ENCODE measurements at places on chromosomes 13 and 19.

DNA sequence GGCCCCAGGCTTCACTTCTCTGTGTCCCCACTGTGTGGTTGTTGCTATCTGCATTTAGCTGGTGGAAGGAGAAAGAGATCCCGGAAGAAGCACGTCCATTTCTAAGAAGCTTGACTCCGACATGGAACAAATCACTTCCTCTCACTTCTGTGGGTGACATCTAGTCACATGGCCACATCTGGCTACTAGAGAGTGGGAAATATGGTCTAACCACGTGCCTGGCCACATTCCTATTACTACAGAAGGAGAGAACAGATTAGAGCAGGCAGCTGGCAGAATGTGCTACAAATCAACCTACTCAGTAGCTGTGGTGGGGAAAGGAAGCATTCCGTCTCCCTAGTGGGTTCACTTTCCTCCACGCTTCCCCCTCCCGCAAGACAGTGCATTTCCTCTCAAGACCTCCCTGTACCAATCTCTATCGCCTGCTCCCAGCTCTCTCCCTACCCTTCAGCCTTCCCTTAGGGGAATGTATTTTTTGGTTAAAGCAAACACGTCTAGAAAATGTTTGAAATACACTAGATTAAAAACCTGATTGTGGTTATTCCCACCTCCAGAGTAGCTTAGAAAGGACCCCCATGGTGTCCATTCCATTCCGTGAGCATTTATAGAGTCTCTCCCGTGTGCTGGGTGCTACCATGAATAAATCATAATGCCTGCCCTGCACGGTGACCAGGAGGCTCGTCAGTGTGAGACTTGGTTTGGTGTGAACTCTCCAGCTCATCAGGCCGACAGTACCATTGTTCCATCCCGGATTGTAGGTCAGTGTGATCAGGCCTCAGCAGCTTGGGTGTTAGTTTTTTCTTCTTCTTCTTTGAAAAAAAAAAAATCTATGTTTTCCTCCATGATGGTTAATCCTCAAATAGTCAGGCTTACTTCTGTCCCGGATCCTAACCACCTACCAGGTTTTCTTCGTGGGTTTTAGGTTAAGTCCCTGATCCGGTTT is 8.0 kb upstream of the AMER2 start:
- no peak for DNase-seq

- DNase-seq, result no peak
These were observed 1.5 kb upstream of the DAND5 start for GRCh38 chr19:12967907-12968306.

DNA sequence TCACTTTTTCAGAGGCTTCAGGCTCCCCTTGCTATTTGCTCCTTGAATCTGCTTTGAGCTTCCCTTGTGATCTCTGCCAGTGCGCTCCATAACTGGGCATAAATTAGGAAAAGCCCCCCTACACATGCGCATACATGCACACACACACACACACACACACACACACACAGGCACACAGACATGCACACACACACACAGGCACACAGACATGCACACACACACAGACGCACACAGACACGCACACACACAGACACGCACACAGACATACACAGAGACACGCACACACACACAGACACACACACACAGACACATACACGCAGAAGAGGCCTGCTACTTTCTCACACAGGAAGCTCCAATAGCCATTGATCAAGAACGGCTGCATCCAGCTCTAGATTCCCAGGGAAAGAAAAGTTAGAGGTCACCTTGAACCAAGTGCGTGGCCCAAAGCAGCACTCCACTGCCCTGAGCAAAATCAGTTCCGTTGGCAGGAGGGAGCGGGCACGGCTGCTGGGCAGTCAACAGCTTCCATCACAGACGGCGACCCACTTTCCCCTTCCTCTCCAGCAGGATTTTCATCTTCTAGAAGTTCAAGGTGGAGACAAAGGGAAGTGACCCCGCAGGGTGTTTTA is 145.6 kb downstream of the DPF1 start:
- no peak for DNase-seq

- no peak for DNase-seq
These were observed 13.9 kb upstream of the FBXO27 start for GRCh38 chr19:39046037-39046821.

DNA sequence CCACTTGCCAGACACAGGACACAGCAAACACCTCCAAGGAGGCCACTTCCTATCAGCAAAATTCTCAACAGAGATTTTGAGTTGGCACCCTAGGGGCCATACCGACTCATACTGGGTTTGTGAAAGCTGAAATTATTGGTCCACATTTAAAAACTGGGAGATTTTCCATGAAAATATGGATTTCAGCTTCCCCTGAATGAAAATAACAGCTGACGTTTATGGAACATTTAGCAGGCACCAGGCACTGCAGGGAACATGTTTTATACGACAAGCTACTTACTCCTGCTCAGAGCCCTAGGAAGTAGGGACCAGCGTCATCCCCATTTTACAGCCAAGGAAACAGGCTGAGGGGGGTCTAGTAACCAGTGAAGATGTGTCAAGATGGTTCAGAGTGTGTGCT is 169.3 kb downstream of the IER2 start:
- DNase-seq, result no peak

DNA sequence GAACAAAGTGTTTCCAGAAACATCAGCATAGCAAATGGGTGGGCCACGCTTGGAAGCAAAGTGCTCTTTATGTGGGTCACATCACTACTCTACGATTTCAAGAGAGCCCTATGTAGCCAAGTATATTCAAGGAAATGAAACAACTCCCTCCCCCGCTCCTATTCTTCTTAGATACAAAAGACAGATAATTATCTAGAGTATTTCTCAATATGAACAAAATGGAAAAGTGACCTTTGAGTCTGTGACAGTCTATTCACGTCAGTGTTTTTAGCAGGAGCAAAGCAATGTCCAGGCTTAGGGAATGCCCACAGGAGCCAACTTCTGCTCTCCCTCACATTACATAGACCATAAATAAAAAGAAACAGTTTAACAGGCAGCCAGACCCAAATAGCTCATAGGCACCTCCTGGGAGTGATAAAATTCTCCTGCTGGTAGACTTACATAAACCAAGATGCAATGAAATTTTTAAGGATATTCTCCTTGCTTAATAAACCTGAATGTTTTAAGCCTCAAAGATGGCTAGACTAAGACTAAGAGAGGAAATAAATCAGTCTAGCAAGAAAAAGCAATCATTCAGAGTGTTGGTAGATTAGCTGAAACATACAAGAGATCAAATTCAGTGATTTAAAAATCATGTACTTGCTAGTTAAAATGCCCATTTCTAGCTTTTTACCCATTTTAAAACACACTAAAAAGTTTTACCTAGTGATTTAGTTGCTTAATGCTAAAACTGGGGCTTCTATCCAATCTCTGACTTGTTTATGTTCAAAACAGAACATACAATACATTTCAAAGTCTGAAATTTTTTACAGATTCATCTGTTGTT is 182.8 kb downstream of the RGCC start:
- no peak for DNase-seq

GRCh38 chr13:50388481-50388880 is 373.2 kb downstream of the KCNRG start:
- no peak for DNase-seq

- DNase-seq, result no peak
These were observed 13.5 kb upstream of the RXFP2 start for GRCh38 chr13:31725841-31726240.

DNA sequence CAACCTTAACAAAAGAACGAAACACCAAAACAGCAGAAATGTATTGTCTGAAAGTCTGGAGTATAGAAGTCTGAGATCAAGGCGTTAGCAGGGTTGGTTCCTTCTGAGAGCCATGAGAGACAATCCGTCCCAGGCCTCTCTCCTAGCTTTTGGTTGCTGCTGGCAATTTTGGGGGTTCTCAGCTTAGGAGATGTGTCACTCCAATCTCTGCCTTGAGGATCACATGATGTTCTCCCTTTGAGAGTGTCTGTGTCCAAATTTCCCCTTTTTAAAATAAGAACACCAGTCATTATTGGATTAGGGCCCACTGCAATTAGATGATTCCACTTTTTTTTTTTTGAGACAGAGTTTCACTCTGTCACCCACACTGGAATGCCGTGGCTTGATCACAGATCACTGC is 10.1 kb downstream of the KCNN1 start:
- DNase-seq, result no peak

GRCh38 chr13:42996584-42996983 is 4.5 kb upstream of the EPSTI1 start:
- DNase-seq, result no peak

DNA sequence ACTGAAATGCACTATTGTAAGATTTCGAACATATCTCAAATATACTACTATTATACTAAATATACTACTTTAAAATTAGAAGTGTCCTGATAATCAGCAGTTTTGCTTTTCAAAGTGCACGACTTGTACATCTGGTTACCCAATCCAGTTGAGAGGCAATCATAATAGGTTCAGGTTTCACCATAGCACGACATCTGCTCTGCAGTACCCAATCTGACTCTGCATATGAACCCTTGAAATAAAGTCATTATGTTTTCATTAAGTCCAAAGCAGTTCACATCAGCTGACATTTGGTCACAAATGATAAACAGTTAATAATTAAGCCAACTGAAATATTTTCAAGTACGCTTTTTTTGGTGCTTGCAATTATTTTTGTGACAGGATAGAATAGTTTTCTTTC is 90.6 kb downstream of the PCDH9 start:
- peak; percentile 44 for DNase-seq

- no peak for DNase-seq
These were observed 36.9 kb downstream of the GARRE1 start for GRCh38 chr19:34291235-34291634.

- no peak for DNase-seq
These were observed 4.2 kb downstream of the PPP6R1 start for GRCh38 chr19:55254625-55254977.

GRCh38 chr13:98922306-98922705 is 55.6 kb downstream of the DOCK9 start:
- DNase-seq, result no peak

DNA sequence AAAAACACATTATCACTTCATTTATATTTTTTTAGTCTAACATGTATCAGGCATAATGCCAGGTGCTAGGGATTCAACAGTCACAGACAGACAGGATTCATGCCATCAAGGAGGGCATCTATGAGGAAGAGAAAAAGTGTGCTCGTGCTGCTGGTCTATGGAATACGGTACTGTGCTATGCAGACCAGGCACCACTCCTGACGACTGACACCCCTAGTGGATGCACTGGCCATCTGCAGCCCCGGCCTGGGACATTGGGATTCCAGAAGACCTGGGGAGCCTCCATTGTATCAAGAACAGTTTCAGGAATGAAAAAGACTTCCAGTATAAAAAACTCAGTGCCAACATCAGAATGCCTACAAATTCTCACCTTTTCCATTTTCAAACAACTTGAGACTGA is 94.0 kb downstream of the KLF12 start:
- no peak for DNase-seq

DNA sequence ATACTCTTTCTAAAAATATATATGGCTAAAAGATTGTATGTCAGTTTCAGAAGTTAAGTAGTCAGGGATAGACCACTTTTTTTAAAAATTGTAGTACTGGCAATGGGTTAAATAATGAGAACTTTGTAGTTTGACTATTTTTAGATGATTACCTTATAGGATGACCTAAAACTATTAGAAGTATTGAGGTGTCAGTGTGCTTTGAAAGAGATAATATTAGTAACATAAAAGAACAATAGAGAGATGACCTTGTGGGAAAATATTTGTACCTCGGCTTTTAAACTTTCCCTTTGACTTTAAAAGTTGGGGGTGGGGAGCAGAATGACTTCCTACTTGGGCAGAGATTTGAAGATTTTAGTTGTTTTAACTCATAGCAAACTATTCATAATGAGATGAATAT is 48.3 kb downstream of the SLAIN1 start:
- DNase-seq, result no peak

GRCh38 chr19:23787106-23787505 is 28.4 kb upstream of the ZNF681 start:
- DNase-seq, result no peak

DNA sequence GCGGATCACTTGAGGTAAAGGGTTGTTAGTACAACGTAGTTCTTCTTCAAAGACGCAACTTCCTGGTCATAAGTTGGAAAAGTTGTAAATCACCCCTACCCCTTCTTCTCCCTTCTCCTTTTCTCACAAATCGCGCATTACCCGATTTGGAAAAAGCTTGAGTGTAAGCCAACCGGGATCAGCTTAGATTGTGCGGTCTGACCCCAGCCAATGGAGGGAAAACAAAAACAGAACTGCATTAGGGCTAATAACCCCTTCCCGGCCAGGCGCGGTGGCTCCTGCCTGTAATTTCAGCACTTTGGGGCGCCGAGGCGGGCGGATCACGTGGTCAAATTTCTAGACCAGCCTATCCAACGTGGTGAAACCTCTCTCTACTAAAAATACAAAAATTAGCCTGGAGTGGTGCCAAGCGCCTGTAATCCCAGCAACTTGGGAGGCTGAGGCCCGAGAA is 806 bp downstream of the ZNF90 start:
- DNase-seq, result no peak

- no peak for DNase-seq
These were observed 57.1 kb upstream of the HTR2A start for GRCh38 chr13:46953941-46954340.

GRCh38 chr19:472005-472858 is 11.4 kb upstream of the SHC2 start:
- no peak for DNase-seq

DNA sequence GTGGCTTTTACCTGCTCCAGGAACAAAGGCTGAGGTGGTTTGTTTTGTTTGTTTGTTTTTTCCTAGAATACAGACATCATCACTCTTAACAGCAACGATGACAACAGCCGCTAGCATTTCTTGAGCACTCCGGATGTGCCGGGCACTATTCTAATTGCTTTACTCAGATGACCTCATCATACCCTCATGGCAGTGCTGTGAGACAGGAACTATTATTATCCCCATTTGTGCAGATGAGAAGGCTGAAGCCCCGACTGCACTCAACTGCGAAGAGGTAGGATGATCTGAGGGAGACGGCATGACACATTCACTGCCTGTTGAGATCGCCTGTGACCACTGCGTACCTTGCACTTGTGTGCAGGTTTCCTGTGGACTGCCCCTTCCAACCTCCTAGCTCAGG is 66.5 kb downstream of the CCDC70 start:
- DNase-seq, result no peak

DNA sequence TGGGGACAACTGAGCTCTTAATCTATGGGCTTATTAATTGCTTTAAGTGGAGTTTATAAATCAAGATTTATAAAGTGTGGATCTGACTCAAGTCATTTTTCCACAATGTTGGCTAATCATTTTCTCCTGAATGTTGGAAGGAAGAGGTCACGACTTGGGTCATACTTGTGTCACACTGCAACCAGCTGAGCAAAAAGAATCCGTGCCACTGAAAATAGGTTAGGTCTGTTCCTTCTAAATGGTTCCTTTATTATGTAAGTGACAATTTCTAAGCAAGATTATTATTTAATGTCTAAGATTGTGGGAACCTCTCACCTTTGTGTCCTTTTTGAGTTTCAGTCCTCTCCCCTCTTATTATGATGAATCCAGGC is 178.6 kb downstream of the SHISA2 start:
- DNase-seq, result no peak
